ENCODE measurements at places on chromosomes 7 and 10. TPM values are rescaled to one million over a fixed set of nuclear protein-coding genes. Genes with fewer than 3 reads are reported as not detected.

FRA10AC1 gene
- 18.0 TPM for total RNA-seq

DRGX gene
- not detected for total RNA-seq

CYP2C9 gene
- total RNA-seq = not detected

TUBAL3 gene
- total RNA-seq = 0.14 TPM

GRCh38 chr10:50219646-50220045 lies 31.7 kb downstream of the ASAH2 start:
- no peak for DNase-seq

- DNase-seq = no peak
Observed at GRCh38 chr10:11475831-11476434, 135.5 kb downstream of the USP6NL start.

DNA sequence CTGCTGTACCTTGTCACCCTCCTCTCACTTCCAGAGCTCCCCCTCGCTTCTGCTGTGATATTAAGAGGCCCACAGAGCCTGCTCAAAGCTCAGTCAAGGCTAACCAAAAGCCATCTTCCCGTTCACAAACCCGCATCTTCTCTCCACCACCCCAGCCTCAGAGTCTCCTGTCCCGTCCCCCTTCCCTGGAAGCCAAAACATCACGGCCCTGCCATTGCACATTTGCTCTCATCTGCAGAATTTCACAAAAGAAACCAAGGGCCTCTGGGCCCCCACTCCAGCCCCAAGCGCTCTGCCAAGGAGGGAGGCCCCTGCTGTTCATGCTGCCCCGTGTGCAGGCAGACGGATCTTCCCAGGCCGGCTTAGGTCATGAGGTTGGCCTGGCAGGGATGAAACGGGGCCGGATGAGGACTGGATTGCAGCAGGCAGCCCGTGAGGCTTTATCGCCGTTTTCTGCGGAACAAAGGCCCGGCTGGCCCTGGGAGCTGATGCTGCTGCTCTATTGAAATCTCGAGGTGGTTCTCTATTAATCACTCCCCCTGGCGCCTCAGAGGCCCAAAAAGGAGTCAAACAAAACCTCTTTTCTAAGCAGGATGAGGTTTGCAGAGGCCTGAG lies 31.6 kb upstream of the FOXK1 start:
- DNase-seq = peak; percentile 41

GRCh38 chr10:18005781-18006456 lies 54.2 kb downstream of the SLC39A12 start:
- DNase-seq = peak; percentile 26

GRCh38 chr10:94428766-94429707 lies 26.7 kb downstream of the TBC1D12 start:
- DNase-seq = no peak

DNA sequence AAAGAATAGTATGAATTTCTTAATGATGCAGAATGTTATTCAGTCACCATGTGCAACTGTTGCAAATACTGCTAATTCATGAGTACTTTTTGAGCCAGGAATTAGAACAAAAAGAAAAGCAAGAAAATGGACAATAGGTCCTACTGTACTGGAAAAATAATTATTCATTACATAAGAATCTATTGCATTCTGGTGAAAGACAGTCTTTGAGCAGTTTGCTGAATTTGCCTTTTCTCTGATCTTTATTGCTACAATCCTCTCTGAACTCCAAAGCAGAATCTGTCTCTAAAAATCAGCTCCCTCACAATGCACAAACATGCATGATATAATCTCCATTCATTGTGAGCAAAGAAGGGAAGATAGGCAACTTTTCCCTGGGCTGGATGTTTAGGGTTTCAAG lies 12.8 kb downstream of the IFIT2 start:
- no peak for DNase-seq

- DNase-seq = no peak
Observed at GRCh38 chr7:18290223-18290622, 205.3 kb upstream of the HDAC9 start.

- no peak for DNase-seq
Observed at GRCh38 chr10:121110369-121110768, 259.2 kb downstream of the WDR11 start.

- no peak for DNase-seq
Observed at GRCh38 chr10:109418795-109419194, 504.5 kb downstream of the XPNPEP1 start.

CYP2C19 gene
- not detected for total RNA-seq

DNA sequence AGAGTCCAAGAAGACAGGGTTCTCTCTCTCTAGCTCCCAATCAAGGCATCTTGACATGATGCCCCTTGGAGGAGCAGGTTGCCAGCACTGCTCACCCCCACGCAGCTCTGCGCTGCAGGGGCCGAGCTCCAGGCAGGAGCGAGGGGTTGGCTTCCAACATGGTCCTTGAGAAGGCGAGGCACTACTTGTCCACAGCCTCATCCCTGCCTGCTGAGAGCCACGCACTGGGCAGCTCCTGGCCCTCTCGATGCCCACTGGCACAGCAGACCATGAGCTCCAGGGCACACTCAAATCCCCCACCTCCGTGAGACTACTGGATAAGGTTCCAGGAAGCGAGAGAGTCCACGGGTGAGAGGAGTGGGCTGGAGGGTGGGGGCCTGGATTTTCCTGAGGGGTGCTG lies 31.1 kb downstream of the RAMP3 start:
- DNase-seq = no peak

- no peak for DNase-seq
Observed at GRCh38 chr10:63103971-63104409, 29.1 kb upstream of the NRBF2 start.

DNA sequence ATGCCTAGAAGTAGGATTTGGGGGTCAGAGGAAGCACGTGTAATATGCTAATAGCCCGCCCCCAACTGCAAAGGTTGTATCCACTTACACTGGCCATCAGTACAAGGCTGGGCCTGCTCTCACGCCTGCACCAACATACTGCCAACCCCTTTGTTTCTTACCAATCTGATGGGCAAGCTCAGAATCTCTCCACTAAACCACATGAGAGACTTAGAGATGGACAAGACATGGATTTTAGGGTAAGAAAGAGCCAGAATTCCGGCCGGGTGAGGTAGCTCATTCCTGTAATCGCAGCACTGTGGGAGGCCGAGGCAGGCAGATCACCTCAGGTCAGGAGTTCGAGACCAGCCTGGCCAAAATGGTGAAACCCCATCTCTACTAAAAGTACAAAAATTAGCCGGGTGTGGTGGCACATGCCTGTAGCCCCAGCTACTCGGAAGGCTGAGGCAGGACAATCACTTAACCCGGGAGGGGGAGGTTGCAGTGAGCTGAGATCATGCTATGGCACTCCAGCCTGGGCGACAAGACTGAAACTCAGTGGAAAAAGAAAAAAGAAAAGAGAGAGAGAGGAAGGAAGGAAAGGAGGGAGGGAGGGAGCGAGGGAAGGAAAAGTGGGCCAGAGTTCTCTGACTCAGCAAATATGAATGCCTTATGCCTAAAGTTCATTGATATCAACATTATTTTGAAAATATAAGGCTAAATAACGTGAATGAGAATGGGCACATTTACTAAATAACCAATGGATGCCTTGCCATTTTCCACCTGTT lies 162.2 kb downstream of the SLIT1 start:
- DNase-seq = no peak

GRCh38 chr7:41886262-41886900 lies 183.5 kb upstream of the INHBA start:
- DNase-seq = no peak

DNA sequence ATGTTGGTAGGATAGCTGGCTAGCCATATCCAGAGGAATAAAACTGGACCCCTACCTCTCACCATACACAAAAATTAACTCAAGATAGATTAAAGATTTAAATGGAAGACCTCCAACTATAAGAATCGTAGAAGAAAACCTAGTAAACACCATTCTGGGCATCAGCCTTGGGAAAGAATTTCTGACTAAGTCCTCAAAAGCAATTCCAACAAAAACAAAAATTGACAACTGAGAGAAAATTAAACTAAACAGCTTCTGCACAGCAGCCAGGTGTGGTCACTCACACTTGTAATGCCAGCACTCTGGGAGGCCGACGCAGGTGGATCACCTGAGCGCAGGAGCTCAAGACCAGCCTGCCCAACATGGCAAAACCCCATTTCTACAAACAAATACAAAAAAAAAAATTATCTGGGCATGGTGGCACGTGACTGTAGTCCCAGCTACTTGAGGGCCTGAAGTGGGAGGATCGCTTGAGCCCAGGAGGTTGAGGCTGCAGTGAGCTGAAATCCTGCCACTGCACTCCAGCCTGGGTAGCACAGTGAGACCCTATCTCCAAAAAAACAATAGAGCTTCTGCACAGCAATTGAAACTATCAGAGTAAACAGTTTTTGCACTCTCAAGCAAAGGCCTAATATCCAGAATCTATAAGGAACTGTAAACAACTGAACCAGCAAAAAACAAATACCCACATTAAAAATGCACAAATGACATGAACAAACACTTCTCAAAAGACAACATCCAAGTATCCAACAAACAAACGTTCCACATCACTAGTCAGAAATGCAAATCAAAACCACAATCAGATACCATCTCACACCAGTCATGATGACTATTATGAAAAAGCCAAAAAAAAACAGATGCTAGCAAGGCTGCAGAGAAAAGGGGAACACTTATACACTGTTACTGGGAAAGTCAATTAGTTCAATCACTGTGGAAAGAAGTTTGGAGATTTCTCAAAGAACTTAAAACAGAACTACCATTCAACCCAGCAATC lies 4.8 kb downstream of the CRPPA start:
- DNase-seq = no peak

DNA sequence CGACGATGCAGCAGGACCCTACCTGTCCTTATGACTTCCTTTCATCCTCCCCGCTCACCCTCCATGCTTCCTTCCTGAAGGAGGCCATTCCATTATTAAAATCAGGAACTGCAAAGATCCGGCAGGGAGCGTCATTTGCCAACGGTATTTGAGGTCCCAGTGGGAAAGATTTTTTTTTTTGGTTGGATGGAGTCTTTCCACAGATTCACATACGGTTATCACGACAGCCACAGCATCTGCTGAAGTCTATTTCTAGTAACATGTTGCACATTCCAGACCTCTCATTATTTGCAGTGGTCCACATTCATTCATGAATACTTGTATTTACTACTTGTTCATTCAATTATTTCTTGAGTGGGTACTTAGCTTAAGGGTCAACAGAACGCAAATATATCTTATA lies 94.7 kb upstream of the LYZL2 start:
- no peak for DNase-seq

DNA sequence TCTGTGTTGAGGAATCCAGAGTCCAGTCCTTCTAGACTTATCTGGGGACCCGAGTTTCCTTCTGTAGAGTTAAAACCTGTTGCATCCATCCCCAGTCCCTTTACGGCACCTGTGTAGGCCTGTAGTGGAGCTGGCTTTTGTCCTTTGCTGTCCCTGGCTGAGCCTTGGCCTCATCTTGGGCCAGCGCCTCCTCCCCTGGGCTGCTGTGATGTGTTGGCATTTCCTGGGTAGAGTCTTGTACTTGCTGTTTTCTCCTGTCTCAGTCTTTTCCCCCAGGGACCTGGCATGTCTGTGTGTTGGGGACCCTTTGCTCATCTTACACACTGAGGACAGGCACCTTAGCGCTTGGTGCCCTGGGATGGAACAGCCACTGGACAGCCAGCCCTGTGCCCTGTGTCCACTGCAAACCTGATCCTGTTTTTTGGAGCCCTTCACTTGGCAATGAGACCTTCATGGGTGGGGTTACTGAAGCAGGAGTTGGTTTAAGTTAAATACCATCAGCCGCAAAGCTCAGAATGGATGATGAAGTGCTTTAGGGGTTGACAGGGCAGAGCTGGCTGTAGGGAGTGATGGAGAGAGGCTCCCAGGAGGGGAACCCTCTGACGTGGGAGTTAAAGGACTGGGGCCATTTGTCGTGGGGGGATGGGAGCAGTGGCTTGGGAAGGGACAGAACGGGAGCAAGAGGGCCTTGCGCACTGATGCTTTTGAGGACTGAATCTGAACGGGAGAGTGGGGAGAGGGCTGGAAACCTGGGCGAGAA lies 50.9 kb downstream of the CUX1 start:
- no peak for DNase-seq

GRCh38 chr10:85858776-85859515 lies 507.6 kb downstream of the GRID1 start:
- no peak for DNase-seq

- no peak for DNase-seq
Observed at GRCh38 chr7:121513105-121513504, 117.0 kb upstream of the FAM3C start.

DNA sequence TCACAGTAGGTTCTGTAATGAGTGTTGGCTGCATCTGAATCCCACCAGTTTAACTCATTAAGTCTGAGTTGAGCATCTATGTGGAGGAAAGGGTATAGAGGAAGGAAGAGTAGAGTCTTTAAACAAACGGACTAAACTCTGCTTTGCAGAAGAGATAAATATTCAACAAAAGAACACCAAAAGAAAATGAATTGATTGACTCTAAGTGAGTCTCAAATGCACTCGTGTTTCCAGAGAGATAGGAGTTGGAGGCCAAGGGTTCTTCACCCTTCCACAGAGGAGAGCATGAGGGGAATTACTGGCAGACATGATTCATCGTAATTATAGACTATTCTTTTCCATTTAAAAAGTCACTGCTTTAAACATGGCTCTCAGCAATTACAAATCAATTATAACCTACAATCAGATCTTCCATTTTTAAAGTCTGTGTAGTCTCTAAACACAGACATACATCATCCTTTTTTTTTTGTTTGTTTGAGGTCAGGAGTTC lies 56.3 kb downstream of the PLPP4 start:
- no peak for DNase-seq

DNA sequence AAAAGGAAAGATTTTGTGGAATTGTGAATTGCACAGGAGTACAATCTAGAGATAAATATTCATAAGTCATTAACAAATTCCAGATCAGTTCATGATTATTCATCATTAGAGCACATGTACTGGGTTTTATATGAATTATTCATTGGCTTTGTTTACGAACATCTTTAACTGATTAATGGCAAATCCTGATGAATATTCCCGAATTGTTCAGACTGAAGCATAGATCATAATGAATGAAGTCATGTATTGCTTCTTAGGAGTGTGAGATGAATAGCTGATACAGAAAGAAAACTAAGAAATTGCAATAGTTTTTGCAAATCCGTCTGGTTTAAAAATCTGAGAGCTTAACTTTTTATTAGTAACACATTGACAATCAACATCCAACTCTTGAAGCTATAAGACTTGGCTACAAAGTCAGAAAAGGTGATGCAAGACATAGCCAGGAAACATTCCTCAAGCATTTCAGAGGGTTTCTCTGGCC lies 183.6 kb upstream of the DGKB start:
- no peak for DNase-seq

- DNase-seq = no peak
Observed at GRCh38 chr10:74175510-74176379, 24.7 kb downstream of the ADK start.
